Stimulated activated naive CD4-positive, alpha-beta T cell treated with Interleukin-2 at 50 U/mL for 16 hours (primary cell): ENCODE measurements at places on chromosomes 2 and 18.

- no peak for DNase-seq
These were observed 26.5 kb downstream of the KIAA2012 start for GRCh38 chr2:202099515-202099914.

DNA sequence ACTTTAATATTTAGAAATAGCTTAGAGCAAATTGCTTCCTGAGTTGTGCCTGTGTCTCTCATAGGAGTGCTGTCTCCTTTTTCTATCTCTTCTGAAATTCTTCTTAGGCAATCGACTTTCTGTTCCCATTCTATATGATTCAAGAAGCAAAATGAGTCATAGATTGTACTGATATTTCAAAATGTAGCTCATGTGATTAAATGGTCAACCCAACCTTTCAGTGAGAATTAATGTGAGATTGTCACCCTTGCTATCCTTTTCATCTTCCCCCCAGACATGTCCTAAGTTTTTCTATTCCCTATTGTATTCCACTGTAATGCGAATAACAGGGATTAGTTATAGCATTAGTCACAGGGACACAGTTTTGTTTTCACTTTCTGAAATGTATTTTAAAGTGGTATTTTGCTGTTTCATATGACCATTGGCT is 413.6 kb downstream of the THSD7B start:
- no peak for DNase-seq

DNA sequence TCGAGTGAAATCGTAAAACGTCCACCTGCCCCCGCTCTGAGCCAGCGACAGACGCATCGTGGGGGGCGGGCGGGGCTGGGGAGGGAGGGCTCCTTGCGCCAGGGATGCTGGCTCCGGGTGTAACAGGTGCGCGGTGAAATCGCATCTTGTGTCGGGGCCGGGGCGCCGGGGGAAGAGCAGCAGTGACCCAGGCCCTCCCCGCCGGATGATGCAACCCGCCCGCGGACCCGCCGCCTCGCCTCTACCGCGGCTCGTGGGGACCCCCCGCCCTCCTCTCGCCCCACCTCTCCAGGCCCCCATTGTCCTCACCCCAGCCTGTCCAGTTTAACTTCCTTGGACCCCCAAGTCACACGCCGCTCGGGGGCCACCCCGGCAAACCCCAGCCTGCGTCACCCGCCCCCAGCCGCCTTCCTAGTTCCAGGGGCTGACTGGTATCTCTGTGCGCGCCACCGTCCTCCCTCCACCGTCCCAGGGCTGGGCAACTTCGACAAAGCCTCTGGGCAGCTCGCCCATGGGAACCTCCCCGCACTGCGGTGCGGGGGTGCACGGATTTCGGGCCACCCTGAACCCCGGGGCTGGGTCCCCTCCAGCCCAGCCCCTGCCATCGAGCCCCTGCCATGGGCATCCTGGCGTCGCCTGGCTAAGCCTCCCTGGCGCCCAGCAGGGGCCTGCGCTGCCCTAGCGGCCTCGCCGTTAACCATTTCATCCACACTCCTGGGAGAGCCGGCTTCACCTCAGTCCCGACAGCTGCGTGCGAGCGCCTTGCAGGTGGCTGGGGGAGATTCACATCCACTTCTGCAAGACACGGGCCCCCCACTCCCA is 799 bp upstream of the KIF1A start:
- DNase-seq, result peak; percentile 13

DNA sequence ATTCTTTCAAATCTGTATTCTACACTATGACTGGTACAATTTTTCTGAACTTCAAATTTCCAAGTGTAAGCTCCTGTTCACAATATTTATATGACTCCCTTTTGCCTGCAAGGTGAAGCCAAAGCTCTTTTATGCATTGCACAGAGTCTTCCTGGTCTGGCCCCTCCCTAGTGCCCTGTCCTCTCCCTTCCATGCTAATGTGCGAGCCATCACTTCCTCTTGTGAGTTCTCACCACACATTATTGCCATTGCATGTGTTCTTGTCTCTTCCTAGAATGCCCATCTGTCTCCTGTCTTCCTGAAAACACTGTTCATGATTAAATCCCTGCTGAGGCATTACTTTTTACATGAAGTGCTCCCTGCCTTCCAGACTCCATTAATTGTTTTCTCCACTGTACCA is 169.9 kb downstream of the MC4R start:
- DNase-seq, result no peak

DNA sequence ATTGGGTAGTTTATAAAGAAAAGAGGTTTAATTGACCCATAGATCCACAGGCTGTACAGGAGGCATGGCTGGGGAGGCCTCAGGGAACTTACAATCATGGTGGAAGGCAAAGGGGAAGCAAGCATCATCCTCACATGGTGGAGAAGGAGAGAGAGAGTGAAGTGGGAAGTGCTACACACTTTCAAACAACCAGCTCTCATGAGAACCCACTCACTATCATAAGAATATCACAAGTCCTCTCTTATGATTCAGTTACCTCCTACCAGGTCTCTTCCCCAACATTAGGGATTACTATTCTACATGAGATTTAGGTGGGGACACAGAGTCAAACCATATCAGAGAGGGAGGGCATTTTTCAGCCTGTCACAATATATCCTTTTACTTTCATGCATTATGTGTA is 22.7 kb upstream of the DOCK10 start:
- no peak for DNase-seq

- DNase-seq, result no peak
These were observed 15.2 kb upstream of the TWSG1 start for GRCh38 chr18:9319333-9319732.

GRCh38 chr2:206982360-206982955 is 43.1 kb downstream of the CPO start:
- DNase-seq, result no peak

GRCh38 chr18:306608-307255 is 38.9 kb upstream of the THOC1 start:
- DNase-seq, result no peak

DNA sequence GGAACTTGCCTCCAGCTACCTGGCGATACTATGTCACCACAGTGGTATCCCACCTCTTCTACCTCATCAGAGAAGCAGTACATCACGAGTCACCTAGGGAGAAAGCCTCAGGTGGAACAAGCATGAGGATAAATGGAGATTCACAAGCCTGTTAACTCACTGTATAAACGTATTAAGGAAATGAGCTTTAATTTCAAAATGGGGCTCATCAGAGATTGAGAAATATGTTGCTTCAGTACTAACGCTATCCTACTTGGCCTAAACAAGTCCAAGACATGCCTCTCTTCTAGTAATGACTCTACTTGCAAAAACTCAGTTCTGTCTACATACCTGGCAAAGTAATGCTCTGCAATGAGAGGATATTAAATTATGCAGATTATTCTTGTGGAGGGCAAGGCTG is 4.3 kb downstream of the SLC39A6 start:
- DNase-seq, result no peak

DNA sequence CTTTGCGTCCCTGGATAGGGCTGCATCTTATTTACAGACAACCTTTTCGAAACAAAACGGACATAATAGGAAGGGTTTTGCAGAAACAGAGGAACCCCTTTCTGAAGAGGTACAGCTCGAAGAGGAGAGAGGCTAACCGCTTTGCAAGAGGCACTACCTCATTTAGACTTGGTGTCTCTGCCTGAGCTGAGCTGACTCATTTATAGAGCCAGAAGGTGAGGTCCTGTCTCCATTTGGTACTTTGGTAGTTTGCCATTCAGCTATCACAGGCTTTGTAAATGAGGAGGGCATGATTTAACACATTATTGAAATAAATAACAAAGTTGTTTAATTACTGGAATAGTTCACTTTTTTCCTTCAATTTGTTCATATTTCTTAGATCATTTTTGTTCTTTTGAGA is 2.2 kb upstream of the NXPH2 start:
- DNase-seq, result no peak

- DNase-seq, result peak; percentile 14
These were observed 6.1 kb downstream of the CTDSP1 start for GRCh38 chr2:218405746-218406208.

DNA sequence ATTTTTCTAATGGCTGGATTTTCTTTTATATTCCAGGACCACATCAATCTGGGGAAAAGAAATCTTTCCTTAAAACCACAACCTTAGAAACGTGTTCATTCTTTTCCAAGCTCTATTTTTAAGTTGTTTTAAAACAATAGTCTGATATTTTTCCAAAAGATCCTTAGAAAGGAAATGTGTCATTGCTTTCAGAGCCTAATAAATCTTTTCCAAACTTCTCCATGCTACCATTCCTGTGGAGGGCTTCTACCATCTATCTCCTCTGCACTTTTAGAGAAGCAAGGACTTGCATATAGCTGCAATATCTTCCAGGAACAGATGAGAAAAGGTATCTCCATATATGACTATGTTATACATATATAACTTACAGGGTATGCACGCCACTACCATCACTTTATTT is 21.2 kb downstream of the WDFY1 start:
- no peak for DNase-seq

- no peak for DNase-seq
These were observed 32.9 kb upstream of the EHBP1 start for GRCh38 chr2:62672601-62673000.

- no peak for DNase-seq
These were observed 51.5 kb downstream of the SMIM21 start for GRCh38 chr18:75376004-75376403.

GRCh38 chr2:128982001-128982400 is 663.3 kb upstream of the HS6ST1 start:
- DNase-seq, result no peak

GRCh38 chr2:224217962-224218347 is 178.9 kb upstream of the SERPINE2 start:
- no peak for DNase-seq

GRCh38 chr2:176280156-176280555 is 10.9 kb downstream of the MTX2 start:
- no peak for DNase-seq

DNA sequence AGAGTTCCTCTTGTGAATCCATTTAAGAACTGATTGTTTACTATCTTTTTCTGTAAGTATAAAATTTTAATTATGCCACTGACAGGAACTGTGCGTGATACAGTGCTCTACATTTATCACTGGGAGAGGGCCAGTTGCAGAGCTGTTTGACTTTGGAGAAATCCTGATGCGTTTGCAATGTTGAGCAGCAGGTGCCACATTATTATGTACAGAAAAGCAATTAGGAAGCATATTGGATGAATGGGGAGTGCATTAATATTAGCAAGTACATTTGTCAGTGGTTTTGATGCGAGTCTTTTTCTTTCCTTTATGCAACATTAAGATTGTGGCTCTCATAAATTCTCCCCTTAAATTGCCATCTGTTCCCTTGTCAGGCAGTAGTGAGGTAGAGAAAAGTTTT is 302.3 kb upstream of the FANCL start:
- DNase-seq, result no peak

- DNase-seq, result peak; percentile 22
These were observed 519 bp downstream of the TTL start for GRCh38 chr2:112482309-112483041.

- DNase-seq, result no peak
These were observed 389.5 kb downstream of the MTX2 start for GRCh38 chr2:176658708-176659107.

- DNase-seq, result no peak
These were observed 110.3 kb downstream of the SMAD7 start for GRCh38 chr18:48840491-48840877.

- no peak for DNase-seq
These were observed 1643.1 kb upstream of the CELF4 start for GRCh38 chr18:39208729-39209128.

GRCh38 chr18:61731178-61731577 is 161.6 kb downstream of the RNF152 start:
- DNase-seq, result no peak

- DNase-seq, result no peak
These were observed 15.5 kb downstream of the FBXO11 start for GRCh38 chr2:47890711-47891368.

GRCh38 chr2:201049455-201049854 is 22.0 kb downstream of the HYCC2 start:
- DNase-seq, result no peak

- no peak for DNase-seq
These were observed 437.9 kb upstream of the UBE2E3 start for GRCh38 chr2:180542511-180542910.

DNA sequence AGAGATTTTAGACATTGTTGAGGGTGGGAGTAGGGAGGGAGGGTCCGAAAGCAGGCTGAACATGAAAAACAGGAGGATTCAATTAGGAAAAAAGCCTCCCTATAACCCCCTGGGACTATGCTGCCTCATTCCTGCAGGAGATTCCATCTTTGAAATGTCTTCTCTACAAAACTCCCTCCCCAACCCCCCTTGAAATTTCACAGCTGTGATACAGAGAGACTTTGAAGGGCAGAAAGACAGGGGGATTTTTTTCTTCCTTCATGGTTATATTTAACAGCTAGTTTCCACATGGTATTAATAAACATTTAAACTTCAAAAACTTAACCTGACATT is 57.6 kb downstream of the TRIB2 start:
- no peak for DNase-seq

DNA sequence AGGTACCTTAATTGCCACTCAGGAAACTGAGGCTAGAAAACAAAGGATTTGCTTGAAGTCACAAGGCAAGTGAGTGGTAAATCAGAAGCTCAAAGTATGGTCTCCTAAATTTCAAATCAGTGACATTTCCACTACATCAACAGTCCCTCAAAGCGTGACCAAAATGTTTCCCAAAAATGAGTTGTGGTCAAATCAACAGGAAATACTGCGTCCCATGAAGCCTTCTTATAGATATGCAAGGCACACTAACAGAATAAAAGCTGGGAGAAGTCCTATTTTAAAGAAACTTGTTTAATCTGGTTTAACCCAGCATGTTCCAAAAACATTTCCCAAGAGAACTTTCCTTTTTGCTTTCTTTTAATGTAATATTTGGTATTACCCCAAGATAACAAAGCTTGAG is 249.4 kb downstream of the EXOC6B start:
- no peak for DNase-seq

GRCh38 chr2:136613096-136613495 is 152.2 kb upstream of the THSD7B start:
- no peak for DNase-seq

DNA sequence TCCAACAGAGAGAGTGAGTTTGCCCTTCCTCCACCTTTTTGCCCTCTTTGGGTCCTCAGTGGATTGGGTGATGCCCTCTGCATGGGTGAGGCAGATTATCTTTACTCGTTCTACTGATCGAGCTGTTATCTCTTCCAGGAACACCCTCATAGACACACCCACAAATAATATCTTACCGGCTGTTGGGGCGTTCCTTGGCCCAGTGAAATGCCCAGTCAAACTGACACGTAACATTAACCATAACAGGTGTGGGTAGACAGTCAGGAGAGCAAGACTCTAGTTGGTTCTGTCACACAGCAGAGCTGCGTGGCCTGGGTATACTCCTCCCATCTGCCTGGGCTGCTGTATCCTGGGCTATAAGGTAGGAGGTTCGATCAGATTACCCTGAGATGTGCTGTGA is 144.1 kb downstream of the AGAP1 start:
- DNase-seq, result no peak
